ENCODE measurements at places on chromosomes 4 and X.

GRCh38 chrX:23664496-23664895, 2.8 kb upstream of the PRDX4 start:
- no peak for DNase-seq

DNA sequence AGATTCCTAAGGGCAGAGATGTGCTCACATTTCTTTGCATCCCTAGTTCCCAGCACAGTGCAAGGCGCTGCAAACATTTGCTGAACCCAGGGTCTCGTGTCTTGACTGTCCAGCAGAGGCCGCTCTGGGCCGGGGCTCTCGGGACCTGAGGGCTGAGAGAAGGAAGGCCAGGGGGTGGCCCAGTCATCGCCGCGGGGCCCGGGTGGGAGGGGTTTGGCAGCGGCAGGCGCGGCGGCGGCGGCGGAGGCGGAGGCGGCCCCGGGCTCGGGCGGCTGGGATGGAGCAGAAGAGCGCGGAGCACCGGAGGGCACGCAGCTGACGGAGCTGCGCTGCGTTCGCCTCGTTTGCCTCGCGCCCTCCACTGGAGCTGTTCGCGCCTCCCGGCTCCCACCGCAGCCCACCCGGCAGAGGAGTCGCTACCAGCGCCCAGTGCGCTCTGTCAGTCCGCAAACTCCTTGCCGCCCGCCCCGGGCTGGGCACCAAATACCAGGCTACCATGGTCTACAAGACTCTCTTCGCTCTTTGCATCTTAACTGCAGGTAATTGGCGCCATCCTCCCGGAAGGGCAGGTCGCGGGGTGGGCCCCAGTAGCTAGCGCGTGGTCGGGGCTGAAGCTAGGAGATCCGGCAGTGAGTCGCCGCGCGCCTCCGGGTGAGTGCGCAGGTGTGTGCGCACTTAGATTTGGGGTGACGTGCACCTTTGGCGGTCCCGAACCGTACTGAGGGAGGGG, at the start of gene PARM1:
Gene PARM1 (plus strand): TSS at position 285 of the 730 bp plus-strand sequence. CDS start 212 bp downstream, at position 497.
- DNase-seq: peak; percentile 26

DNA sequence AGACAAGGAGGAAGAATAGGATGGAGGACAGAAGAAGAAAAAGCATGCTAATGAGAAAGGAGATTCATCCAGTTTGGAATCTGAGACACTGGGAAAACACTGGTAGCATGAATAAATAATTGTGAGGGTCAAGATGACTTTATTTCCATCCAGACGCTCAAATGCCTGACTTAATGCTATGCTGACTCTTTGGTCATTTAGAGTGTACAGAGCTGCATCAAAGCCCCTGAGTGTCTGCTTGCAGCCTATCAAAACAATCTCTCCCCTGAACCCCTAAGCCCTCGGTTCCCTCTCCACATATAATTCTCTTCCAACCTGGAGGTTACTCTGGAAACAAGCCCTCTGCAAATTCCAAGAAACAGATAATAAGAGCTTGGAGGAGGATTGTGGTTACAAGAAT, 208.8 kb downstream of the MAGEB17 start:
- no peak for DNase-seq

DNA sequence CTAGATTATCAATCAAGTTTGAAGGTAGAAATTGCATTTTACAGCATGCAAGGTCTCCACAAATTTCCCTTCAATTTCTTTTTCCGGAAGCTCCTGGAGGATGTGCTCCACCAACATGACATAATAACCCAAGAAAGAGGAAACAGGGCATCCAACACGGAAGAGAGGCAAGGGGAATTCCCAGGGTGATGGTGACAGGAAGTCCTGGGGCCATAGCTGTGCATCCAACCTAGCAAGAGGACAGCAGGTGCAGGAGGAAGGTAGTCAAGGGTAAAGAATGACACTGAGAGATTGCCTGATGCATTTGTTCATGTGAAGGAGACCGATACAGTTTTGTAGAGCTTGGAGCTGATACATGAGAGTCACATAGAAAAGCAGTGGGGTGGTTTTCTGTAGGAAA, 115.7 kb upstream of the LSM6 start:
- no peak for DNase-seq

GRCh38 chrX:74408304-74408703, 13.0 kb upstream of the SLC16A2 start:
- DNase-seq: no peak

GRCh38 chr4:74631338-74631737, 163.0 kb downstream of the BTC start:
- DNase-seq: peak; percentile 67

DNA sequence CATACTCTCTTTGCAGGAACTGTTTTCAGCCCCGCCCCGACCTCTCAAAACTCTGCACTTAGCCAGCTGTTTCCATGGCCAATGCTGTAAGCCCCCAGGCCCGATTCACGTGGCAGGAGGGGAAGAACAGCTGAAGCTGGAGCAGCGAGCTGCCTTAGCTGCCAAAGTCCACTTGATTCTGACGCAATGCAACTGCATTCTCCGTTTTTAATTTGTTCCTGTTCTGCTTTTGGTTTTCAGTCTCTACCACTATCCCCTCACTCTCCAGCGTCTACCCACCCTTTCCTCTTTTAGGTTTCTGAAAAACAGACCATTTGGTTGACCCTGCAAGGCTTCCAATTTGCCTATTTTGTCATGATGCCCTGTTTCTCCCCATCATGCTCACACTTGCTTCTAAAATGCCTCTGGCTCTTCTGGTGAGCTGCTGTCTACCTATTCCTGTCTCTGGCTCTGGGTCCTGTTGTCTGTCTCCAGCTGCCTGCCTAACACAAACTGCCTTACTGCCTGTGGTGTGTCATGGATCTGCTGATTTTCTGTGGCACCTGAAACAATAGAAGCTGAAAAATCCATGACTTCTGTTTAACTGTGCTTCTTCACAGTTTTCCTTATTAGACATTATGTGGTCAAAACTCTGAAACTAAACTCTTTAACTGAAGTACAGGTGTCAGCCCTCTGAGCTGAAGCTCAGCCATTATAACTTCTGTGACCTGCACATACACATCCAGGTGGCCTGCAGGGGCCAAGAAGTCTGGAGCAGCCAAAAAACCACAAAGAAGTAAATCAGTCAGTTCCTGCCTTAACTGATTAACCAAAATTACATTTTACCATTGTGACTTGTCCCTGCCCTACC, 160.5 kb upstream of the AGTR2 start:
- no peak for DNase-seq

DNA sequence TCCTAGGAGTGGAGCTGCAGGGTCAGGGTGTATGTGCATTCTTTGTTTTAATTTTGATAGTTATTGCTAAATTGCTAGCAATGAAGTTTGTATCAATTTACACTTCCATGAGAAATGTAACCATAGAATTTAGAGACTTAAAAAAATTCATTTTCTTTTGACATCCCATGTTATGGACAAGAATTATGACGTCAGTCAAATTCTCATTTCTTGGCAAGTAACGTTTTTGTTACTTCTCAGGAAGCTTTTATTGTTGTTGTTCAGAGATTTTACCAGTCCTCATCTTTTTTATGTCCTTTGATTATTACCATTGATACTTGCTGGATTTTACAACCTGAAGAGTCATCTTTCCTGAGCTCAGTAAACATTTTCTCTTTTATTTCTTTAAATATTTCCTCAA, 417.5 kb upstream of the ARX start:
- DNase-seq: no peak

- no peak for DNase-seq
Measured at GRCh38 chrX:68203646-68204045, 229.6 kb downstream of the OPHN1 start.

- DNase-seq: no peak
Measured at GRCh38 chr4:92304606-92305005, 840 bp downstream of the GRID2 start.

GRCh38 chr4:41540687-41541086, 2.7 kb downstream of the LIMCH1 start:
- no peak for DNase-seq

- peak; percentile 20 for DNase-seq
Measured at GRCh38 chrX:29431895-29432294, 783.5 kb upstream of the MAGEB2 start.

DNA sequence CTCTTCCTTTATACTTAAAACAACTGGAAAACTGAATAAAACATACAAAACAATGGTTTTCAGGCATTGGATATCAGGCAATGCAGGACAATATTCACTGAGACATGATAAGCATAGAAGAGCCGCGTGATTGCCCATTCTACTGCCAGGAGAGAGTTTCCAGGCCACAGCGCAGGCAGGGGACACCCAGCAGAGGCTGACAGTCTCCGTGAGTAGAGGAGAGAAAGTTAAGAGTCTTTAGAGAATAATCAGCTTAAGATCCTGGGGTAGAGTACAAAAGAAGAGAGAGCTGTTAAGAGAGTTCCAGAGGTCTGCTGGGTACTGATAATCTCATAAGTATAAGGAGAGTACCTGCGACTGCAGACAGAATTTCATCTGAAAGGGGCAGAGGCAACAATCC, 18.4 kb upstream of the FRAS1 start:
- no peak for DNase-seq

GRCh38 chr4:72338060-72338459, 231.0 kb downstream of the ADAMTS3 start:
- no peak for DNase-seq

- no peak for DNase-seq
Measured at GRCh38 chr4:3442959-3443749, 1.4 kb downstream of the HGFAC start.

- peak; percentile 64 for DNase-seq
Measured at GRCh38 chrX:130974323-130974722, 71.3 kb upstream of the ENOX2 start.

- no peak for DNase-seq
Measured at GRCh38 chr4:82797405-82798111, 1.0 kb downstream of the SCD5 start.

- DNase-seq: no peak
Measured at GRCh38 chr4:168453146-168453545, 27.1 kb downstream of the DDX60L start.

DNA sequence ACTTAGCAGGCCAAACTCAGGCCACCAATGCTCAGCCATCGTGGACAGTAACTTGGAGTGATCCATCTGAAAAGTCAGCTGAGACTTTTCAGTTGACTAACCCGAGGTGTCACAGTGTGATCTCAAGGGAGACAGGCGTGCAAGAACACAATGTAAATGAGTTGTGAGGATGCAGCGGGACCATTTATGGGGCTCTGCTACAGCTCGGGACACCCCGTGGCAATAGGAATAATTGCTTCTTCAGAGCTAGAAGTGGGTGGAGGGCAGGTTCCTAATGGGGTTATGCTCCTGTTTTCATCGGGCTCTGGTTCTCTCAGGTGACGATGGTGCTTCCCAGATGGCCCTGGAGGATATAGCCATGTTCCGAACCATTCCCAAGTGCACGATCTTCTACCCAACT, 27.3 kb downstream of the TKTL1 start:
- DNase-seq: no peak

- no peak for DNase-seq
Measured at GRCh38 chr4:108731006-108731405, 31.8 kb downstream of the ETNPPL start.

DNA sequence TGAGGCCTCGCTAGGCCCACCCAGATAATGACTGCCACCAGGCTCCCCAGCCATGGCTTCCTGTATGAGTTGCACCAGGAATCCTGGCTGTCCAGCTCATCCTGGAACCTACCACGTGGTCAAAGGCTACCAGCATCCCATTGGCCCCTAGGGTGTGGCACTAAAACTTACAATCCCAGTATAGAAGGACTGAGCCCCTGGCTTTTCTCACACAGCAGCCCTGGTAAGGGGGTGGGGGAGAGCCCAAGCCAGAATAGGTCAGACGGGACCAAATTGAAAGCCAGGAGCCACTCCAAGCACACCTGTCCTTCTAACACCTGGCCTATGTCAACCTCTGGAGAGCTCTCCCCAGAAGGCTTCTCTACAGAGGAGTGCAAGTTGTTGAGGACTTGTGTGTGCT, 269.3 kb upstream of the AGTR2 start:
- DNase-seq: no peak

GRCh38 chr4:116688536-116688935, 396.8 kb downstream of the TRAM1L1 start:
- DNase-seq: no peak

DNA sequence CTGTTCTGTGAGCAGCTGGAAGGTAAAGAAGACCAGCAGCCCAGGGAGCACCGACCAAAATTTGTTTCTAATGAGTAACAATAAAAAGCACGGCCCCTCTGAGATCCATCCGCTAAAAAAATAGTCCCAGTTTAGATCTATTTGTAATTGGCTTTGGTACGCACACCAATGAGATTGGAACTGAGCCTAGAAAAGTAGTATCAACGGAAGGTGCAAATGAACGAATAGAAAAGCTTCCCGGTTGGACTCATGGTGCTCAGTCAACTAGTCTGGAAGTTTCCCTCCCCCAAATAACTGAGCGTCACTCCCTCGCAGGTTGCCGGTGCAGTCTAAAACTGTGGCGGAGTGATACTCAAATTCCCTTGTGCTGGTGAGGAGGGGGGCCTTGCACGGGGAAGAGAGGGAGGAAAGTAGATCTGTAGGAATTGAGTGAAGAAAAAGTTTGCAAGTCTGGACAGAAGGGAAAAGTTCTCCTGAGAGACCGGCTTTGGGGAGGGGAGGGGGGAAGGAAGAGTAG, at the start of gene COL4A5:
Gene COL4A5 (plus strand): TSS at position 413 of the 517 bp plus-strand sequence. CDS start 288 bp downstream, outside the sequence.
- DNase-seq: peak; percentile 90

DNA sequence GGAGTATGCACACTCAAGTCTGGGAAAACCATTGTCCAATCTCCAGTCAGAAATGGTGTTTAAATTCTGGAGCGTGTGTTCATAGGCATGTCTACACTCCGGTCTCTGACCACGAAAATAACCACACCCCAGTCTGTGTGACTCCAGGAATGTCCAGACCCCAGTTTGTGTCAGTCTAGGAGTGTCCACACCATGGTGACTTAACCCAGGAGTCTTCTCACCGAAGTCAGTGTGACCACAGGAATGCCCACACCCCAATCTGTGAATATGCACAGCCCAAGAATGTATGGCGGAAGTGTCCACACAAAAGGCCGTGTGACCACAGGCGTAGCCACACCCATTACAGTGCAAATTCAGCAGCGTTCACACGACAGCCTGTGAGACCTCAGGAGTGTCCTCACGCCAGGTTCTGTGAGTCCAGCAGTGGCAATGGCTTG, 11.4 kb downstream of the FTSJ1 start:
- peak; percentile 95 for DNase-seq

GRCh38 chr4:41976775-41977516, 4.6 kb upstream of the DCAF4L1 start:
- DNase-seq: no peak

DNA sequence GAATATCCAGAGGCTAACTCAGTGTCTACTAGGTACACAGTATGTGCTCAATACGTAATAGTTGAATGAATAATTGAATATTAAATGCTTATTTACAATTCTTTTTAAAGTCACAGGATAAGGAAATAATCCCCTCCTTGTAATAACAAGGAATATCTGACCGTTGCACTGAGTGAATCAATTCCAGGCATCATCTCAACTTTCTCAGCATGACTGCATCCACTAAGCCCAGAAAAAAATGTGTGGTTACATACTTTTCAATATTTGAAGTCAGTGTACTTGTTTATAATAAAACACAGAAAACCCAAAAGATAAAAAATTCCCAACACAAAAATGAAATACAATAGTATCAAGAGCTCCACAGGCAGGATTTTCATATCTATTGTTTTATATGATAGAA, 105.4 kb downstream of the TMEM144 start:
- DNase-seq: peak; percentile 68

GRCh38 chr4:96955226-96955625, 1115.3 kb downstream of the PDHA2 start:
- no peak for DNase-seq

All from HCEC 1CT (cell line).